Right ventricle myocardium inferior (tissue), 1 donor: ENCODE measurements at places on chromosomes 4 and X.
A peak's percentile ranks its signal among the peaks of the same experiment; 100 is the strongest.

- DNase-seq = no peak
These were observed 32.1 kb downstream of the FBXW7 start for GRCh38 chr4:152503653-152504290.

- no peak for DNase-seq
These were observed 173.1 kb downstream of the VSIG4 start for GRCh38 chrX:65866773-65867172.

DNA sequence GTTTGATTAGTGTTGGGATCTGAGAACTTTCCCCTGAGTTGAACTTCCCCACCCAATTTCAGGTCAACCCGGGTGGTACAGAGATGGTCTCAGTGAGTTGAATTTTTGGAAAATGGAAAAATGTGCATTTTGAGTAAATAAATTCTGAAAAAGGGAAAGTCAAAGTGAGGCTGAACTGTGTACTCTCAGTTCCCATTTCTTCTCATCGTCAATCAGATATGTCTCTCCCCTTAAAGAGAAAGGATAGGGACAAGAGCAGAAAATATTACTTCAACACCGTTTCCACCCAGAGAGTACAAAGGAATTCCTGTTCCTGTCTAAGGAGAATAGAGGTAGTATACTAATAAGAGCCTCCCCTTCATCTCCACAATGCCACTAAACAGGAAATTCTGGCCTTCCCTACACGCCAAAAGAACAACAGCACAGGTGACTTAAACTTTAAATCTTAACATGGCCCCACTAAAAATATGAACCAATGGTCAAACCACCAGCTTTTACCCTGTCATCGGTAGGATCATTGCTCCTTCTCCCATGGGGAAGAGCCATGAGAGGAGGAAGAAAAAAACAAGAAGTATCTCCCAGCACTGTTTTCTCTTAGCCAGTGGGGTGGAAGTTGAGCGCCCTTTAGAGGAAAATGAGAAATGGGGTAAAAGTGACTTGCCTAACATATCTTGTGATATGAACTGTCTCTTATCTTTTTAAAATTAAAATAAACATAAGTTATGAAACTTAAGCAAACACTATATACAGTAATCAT, 30.3 kb downstream of the BMP3 start:
- no peak for DNase-seq

- no peak for DNase-seq
These were observed 993.9 kb downstream of the PDHA2 start for GRCh38 chr4:96833831-96834230.

DNA sequence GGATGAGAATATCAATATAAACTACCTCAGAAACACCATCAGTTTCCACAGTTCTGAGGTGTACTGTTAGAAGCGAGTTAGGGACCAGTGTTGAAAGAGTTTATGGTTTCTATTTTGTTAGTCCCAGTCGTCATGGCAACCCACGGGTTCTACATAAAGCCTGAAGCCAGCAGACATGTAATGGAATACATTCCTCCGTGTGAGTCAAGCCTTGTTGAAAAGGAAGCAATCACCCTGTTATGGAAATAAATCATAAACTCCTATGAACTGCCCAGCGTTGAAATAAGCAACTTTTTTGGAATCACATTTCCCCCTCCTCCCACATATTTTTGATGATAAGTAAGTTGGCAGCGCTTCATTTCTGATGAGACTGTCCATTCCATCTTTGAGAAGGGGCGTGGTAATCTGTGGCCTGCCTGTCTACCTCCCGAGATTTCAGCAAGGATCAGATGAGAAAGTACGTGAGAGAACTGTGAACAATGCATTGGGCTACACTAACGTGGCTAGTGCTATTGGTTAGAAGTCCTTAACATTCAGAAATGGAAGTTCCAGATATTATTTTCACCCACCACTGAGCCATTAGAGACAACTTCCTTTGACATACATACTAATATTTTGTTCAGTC, 40.4 kb upstream of the PDHA1 start:
- DNase-seq = no peak

GRCh38 chr4:91099666-91100065, 972.5 kb downstream of the CCSER1 start:
- no peak for DNase-seq

GRCh38 chr4:107261241-107261874, 225.2 kb upstream of the DKK2 start:
- no peak for DNase-seq

DNA sequence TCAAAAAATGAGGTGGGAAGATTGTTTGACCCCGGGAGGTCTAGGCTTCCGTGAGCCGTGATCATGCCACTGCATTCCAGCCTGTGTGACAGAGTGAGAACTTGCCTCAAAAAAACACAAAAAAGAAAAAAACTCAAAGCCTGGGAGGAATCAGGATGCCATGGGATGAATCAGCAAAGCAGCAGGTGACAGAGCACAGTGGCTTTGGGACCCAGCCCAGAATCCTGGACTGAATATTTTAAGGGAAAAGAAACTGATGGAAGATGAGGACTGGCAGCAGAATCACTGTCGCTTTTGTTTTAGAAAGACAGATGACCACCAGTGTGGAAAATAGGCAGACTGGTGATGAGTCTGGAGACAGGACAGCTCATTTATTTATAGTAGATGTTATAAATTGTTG, 16.6 kb downstream of the S100G start:
- DNase-seq = no peak

- no peak for DNase-seq
These were observed 4.3 kb downstream of the RHOH start for GRCh38 chr4:40200875-40201801.

DNA sequence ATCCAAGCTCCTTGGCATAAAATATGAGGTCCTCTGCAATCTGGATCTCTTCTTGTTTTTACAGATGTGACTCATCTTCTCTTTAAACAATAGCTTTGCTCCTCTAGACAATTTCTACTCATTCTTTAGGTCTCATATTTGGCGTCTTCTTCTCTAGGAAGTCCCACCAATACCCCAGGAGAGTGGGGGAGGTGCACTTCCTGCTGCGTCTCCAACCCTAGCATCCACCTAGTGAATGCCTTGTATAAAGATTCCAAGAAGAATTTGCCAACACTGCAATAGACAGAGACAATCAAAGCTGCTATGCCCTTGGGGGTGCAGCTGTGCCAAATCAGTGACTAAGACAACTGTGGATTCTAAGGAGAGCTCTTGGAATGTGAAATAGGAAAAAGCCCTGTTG, 45.7 kb upstream of the SLC10A7 start:
- DNase-seq = no peak

- no peak for DNase-seq
These were observed 22.9 kb downstream of the TNIP2 start for GRCh38 chr4:2733001-2733843.

DNA sequence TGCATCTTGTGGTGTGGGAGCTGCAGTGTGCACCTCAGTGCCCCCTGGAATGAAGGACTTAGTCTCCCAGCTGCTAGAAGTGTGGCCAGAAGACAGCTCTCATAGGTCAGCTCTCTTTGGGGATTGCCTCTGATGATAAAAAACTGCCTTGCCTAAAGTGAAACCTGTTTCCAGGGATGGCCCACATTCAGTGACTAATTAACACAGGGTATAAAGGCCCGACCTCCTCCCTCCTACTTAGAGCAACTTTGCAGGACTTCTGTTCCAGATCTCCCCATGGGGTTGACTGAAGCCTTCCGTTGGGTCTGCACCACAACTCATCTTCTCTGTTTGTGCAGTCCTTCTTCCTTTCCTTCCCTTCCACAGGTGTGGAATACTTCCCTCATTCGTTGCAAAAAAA, 53.2 kb downstream of the SPINK2 start:
- DNase-seq = no peak

DNA sequence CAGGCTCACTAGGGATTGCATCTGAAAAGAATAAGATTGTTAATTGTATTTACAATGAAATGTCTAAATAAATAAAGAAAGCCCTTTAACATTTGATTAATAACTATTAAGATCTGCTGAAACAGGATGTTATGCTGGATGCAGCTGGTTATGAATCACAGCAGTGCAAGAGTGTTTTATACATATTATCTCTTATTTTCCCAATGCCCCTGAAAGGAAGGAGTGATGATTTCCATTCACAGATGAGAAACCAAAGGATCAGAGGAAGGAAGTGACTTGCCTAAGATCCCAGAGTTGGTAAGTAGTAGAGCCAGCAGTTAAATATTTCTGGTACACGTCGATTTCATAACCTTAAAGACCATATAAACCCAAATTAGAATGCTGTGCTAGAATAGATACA, 76.3 kb upstream of the ARHGAP36 start:
- no peak for DNase-seq

DNA sequence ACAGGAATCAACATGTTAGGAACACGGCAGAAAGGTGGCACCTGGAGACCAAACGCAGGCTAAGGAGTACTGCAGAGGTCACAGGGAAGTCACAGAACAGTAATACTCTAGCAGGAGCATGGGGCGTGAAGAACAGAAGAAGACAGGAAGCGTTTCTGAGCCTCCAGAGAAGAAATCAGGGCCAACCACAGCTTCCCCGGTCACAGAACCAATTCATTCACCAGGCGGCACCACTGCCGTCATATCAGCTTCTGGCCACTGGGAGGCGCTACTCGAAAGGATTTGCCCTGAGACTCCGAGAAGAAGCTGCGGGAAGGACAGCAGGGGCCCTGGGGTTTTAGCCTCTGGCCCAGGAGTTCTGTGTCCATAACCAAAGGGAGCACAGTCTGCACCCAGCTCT, 78.0 kb upstream of the DRD5 start:
- DNase-seq = no peak

DNA sequence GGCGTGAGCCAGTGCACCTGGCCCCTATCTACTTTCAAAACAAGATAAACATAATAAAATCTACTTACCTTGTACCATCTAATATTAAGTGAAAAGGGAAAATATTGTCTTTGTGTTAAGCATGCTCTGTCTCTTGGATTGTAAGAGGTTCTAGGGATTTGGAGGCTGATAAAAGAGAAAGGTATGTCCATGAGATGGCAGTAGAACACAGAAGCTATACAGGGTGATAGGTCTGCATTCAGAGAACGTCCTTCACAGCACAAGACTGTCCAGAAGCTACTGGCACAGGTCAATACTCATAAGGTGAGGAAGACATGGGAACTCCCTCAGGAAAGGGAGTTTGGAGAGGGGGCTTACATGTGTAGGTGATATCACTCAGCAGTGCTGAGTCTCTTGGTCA, 135.5 kb downstream of the TMEM47 start:
- DNase-seq = no peak

- no peak for DNase-seq
These were observed 20.1 kb upstream of the ADRA2C start for GRCh38 chr4:3745886-3746656.

DNA sequence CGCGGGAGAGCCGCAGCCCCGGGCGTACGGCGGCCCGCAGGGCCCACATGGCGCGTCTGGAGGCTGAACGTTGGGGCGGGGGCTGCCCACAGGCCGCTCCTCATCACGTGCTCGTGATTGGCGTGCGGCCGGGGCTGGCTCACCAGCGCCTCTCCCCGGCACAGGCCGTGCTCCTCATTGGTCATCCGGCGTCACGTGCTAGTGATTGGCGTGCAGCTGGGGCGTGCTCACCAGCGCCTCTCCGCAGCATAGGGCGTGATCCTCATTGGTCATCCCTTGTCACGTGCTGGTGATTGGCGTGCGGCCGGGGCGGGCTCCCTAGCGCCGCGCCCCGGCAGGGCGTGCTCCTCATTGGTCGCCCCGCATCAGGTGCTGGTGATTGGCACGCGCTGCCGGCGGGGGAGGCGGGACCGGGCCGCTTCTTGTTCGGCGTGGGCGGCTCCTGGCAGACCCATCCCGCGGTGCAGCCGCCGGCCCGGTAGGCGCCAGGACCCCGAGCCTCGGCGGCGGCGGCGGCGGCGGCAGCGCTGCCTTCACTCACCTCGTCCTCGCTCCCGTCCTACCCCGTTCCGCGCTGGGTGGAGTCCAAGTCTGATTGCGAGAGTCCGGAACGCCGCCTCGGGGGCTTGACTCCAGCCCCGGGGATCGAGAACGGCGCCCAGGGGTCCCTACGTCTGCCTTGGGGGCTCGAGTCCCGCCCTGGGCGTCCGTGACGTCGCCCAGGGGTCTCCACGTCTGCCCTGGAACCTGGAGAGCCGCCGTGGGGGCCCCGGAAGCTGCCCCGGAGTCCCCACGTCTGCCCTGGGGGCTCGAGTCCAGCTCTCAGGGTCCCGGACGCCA, at the start of gene GTPBP6:
Gene GTPBP6 (minus strand): TSS at position 58 of the 840 bp plus-strand sequence. CDS start 9 bp downstream, at position 49.
- DNase-seq = peak; percentile 100

DNA sequence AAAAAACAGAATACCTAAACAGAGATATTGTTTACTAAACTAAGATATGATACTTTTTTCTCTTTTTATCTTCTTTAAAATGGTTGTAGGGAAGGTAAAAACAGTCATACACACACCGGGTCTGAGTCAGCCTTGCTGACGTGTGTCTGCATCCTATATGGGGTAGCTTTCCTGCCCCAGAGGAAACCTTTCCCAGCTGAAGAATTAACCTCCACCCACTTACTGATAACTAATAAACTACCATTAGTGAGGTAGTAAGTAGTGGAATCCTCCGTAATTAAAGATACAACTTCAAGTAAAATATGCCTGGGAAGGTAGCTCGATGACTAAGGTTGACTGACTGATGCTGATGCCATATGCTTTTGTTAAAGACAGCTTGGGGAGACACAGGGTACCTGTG, 312.2 kb downstream of the DCTD start:
- DNase-seq = no peak

GRCh38 chr4:13881892-13882291, 254.4 kb upstream of the BOD1L1 start:
- DNase-seq = no peak

DNA sequence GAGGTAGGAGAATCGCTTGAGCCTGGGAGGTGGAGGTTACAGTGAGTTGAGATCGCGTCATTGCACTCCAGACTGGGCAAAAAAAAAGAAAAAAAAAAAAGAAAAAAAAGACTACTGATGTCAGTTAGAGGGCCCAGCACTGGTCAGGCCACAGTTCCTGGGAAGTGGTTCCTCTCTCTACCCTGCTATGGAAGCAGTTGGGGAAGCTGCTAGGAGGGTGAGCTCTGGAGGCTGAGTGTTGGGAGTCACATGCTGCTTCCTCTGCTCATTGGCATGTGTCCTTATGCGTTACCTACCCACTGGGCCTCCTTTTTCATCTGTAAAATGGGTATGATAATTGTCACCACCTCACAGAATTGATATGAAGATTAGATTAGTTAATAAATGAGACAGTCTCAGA, 50.7 kb downstream of the SEPSECS start:
- no peak for DNase-seq

DNA sequence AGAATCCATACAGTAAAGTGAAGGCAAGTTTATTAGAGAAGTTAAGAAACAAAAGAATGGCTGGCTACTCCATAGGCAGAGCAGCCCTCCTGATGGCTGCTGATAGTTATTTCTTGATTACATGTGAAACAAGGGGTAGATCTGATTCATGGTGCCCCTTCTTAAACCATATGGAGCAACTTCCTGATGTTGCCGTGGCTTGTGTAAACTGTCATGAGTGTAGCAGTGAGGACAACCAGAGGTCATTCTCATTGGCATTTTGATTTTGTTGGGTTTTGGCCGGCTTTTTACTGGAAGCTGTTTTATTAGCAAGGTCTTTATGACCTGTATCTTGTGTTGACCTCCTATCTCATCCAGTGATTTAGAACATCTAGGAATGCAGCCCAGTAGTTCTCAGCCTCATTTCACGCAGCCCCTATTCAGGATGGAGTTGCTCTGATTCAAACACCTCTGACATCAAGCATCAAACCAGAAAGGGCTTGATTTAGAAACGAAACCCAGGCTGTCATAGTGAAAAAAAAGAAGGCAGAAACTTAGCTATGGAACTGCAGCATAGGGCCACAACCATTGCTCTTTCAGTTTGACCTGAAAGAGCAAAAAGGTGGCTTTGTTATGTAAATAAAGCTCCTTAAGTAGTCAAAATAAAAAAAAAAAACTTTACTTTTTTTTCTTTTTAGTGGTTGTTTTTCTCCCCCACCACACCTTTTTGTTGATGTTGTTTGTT, 37.8 kb downstream of the SPCS3 start:
- DNase-seq = no peak
